ENCODE measurements at places on chromosomes 2 and 18.

DNA sequence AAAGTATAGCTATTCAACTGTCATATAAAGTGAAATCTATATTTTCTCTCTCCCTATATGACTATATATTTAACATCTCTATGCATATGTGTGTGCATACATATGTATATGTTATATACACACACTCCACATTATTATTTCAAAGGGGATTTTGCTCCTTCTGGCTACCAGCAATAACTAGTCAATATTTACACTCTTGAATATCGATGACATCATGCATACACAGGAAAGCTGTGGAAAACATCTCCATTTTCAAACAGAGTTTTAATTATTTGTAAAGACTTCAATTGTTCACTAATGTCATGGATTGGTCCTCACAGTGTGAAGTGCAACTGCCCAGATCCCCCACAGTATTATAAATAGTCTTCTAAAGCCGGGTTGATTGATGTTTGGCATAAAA, 195.9 kb upstream of the TCF4 start:
- no peak for DNase-seq

GRCh38 chr2:171515672-171516298, 6.5 kb upstream of the CYBRD1 start:
- no peak for DNase-seq

- DNase-seq, result no peak
Measured at GRCh38 chr18:47050468-47050867, 15.0 kb upstream of the ELOA2 start.

DNA sequence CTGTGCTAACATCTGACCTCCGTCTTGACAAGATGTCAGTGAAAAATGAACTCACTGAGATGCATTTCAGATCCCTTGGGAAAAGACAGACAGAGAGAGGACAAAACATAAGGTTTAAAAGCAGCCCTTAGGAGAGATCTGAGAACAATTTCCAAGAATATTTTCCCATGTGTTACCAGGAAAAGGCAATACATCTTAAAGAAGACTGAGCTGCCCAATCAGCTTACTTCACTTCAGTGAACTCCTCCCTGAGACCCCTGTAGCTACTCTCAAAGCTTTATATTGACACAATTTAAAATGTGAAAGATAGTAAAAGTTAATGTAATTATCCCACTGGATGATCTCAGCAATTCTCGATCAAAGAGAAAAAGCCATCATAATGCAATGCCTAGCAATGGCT, 505.0 kb downstream of the DCC start:
- no peak for DNase-seq

- no peak for DNase-seq
Measured at GRCh38 chr2:240640939-240641338, 15.7 kb downstream of the GPR35 start.

DNA sequence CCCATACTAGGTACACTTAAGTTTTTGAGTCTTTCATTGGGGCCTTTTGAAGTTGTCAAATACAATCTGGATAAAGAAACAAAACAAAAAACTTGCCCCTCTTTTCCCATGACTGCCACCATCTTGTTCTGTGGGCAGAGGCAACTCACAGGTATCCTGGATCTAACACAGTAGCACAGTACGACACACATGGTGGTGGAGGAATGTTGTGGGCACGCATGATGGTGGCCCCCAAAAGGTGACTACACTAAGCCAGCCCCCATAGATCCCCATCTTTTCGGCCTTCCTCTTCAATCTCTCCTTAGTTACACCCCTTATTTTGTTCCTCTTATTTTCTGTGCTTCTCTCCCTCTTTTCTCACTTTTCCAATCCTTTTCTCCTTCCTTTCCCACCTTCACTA, 4.5 kb upstream of the STPG4 start:
- DNase-seq, result no peak

GRCh38 chr18:37176621-37176934, 347.7 kb downstream of the KIAA1328 start:
- DNase-seq, result no peak

DNA sequence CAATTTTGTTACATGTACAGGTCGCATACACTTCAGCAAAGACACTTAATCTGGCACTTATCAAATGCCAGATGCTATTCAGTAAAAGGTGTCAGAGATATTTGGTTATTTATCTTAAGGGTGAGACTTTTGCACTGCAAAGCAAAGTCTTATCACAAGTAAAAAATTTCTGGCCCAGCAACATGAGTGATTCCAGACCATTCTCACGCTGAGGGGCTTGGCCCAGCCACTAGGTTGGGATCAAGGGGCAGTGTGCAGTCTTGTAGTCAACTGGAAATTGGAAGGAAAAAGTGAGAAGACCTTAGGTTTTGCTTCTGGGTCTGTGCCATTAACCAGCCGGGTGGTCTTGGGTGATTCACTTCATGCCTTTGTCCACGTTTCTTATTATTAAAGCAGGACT, 181.6 kb downstream of the RNF144A start:
- no peak for DNase-seq

DNA sequence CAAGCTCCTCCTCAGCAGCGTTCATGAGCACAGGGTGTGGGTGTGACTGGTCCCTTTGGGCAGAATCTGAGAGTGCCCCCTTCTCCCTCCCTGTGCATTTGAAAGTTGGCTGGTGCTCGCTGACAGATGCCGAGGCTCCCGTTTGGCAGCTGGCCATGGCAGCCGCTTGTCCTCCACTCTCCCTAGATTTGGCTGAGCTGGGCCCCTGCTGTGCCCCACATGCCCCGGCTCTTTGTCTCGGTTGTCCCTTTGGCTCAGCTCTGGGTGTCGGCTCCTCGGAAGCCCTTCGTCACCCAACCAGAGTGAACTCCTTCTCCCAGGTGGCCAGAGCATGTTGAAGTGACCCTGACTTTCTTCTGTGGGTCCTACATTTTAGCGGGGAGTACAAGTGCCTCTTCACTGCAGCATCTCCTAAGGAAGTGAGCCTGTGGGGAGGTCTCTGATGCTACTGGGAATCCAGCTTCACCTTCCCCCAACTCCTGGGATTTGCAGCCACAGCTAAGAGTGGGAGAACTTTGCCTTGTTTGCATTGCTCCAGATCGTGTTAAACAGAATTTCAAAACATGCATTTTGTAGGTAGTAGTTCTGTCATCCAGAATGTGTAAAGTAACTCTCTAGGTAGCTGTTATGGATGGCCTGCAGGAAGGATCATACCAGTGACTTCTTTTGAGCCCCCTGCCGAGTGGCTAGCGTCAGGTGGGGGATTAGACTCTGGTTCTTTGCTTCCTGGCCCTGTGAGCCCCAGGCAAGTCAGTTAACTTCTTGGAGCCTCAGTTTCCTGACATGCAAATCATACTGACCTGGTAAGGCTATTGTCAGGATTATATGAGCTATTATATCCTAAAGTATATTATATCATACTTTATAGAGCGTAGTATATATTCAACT, 24.2 kb downstream of the HPCAL1 start:
- no peak for DNase-seq

DNA sequence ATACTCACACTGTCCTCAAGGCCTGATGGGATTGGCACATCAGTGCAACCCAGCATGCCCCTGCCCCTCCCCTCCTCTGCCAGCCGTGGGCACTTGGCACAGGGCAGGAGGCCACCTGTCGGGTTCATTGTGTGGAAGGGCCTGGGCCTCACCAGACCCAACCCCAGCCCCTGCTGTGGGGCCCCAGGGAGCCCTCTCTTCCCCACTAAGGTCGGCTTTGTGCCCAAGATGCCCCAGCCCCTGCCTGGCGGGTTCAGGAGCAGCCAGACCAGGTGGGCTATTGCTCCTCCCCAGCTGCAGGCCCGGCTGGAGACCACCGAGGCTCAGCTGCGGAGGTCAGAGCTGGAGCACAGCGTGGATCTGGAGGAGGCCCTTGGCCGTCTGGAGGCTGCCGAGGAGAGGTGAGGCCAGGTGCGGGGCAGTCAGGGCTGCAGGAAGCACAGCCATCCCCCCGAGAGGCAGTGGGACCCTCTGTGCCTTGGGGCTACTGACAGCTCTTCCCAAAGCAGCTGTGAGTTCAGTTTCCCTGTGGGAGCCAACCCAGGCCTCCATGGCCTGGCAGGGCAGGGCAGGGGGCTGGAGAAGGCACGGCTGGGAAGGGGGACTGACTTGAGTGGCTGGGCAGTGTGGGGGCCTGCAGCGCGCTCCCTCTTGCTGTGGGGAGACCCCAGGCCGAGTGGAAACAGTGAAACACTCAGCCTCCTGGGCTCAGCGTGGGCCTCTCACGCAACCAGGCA, 16.3 kb downstream of the CROCC2 start:
- DNase-seq, result no peak

GRCh38 chr2:208501206-208501605, 94.6 kb downstream of the PTH2R start:
- DNase-seq, result no peak

GRCh38 chr2:55168221-55169154, 63.6 kb downstream of the CLHC1 start:
- peak; percentile 61 for DNase-seq

GRCh38 chr2:169741-170140, 94.1 kb downstream of the SH3YL1 start:
- no peak for DNase-seq

DNA sequence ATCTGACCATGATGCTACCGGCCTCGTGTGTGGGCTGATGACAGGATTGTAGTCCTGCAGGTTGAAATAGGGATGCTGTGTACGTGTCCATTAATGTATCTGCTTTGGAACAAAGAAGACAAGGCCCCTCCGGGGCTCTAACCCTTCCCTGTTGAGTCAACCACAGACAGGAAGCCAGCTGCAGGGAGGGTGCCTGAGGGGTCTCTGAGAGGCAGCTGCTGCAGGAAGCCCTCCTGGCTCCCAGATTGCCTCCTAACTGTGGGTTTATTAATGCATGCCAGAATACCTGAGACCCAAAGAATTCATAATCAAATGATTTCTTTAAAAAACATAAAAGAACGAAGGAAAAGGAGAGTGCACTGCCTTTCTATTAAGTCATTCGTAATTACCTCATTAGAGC, 140.4 kb downstream of the CELF4 start:
- no peak for DNase-seq

DNA sequence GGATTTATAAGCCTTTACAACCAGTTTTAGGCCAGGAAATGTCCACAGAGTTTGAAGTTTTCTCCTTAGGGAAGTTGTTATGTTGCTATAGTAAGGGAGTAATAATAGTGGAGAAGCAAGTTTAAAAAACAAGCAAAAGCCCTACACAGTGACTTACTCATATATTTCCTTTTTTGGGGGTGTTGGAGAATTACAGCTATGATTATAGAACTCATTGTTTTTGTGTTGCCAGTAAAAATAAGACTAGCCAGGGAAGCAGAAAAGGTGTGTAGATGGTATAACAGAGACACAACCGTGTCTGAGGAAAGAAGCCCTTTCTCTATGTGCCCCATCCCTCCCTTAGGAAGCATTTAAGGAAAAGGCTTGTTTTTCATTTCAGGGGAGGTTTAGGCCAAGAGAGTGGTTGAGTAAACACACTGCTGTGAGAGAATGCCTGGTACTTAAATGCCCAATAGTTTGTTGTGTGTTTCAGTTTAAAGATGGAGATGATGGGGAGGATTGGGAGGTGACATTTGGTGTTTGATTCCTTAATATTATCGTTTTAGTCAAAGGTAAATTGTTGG, 2.3 kb downstream of the VAPA start:
- no peak for DNase-seq

DNA sequence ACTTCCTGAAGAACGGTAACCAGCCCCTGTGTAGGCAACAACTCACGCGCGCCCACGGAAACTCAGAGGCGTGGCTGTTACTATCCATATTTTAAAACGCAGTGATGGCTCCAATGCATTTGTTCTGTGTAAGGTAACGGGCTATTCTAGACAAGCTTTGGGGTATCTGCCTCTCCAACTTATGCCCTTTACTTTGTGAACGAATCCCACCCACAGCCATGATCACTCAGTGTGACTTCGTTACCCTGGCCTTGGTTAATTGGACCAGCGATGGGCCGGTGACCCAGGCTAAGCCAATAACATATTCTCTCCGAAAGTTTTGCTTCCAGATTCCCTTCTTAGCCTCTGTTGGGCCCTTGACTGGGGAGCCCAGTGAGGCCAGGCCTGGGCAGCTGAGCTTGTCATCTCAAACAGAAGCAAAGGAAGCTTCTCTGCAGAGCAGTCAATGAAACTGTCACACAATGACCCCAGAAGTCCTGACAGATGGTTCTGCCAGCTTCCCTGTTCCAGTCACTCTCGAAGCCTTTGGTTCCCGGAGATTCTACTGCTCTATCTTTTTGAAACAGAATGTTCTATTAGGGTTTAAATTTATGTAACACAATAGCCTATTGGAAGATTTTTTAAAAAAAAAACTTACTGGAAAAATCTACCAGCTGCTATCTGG, 30.7 kb upstream of the ROCK2 start:
- DNase-seq, result no peak

DNA sequence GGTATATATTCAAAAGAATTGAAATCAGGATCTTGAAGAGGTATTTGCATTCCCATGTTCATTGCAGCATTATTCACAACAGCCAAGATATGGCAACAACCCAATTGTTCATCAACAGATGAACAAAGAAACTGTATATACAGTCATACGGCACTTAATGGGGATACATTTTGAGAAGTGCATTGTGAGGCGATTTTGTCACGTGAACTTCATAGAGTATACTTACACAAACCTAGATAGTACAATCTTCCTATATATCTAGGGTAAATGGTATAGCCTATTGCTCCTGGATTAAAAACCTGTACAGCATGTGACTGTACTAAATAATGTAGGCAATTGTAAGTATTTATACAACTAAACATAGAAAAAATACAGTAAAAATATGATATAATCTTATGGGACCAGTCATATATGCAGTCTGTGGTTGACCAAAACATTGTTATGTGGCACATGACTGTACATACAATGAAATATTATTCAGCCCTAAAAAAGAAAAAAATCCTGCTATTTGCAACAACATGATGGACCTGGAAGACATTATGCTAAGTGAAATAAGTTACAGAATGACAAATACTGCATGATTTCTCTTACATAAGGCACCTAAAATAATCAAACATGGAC, 9.2 kb upstream of the BBS5 start:
- no peak for DNase-seq

DNA sequence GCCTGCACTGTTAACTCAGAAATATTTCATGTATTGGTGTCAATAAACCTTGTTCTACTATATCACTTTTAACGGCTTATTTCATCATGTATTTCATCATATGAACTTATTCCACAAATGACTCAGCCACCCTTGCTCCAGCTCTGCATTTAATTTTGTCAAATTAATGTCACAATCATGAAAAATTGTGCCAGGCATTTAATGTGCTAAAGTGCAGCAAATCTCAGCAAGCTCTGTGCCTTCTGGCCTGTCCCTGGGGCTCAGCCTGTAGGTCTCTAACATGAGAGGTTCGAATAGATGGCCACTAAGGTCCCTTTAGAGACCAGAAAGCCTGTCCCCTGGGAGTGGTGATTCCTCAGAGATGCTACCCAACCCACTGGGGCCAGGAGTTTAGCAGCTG, 28.6 kb downstream of the BOD1L2 start:
- no peak for DNase-seq

DNA sequence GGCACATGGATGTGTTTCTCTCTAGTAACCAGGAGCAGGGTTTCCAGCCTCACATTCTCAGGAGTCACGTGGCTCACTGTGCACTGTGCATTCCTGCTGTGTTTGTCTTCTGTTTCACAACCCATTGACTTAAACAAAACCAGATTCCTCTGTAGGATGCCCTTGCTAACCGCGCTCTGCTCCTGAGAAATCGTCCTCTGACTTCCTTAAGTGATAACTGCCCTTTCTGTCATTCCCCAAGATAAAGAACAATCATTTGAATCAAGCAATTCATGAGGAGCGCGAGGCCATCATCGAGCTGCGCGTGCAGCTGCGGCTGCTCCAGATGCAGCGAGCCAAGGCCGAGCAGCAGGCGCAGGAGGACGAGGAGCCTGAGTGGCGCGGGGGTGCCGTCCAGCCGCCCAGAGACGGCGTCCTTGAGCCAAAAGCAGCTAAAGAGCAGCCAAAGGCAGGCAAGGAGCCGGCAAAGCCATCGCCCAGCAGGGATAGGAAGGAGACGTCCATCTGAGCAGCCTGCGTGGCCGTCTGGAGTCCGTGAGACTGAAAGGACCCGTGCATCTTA, 60.2 kb downstream of the RALBP1 start:
- peak; percentile 54 for DNase-seq
